Psoas muscle (tissue), 8 donors: ENCODE measurements at places on chromosomes 12 and 14.

- DNase-seq = peak; percentile 86
Observed at GRCh38 chr14:50667996-50668825, at the start of gene SAV1. SAV1 (minus strand) TSS chr14:50668306; CDS start chr14:50667967, 339 bp downstream.

DNA sequence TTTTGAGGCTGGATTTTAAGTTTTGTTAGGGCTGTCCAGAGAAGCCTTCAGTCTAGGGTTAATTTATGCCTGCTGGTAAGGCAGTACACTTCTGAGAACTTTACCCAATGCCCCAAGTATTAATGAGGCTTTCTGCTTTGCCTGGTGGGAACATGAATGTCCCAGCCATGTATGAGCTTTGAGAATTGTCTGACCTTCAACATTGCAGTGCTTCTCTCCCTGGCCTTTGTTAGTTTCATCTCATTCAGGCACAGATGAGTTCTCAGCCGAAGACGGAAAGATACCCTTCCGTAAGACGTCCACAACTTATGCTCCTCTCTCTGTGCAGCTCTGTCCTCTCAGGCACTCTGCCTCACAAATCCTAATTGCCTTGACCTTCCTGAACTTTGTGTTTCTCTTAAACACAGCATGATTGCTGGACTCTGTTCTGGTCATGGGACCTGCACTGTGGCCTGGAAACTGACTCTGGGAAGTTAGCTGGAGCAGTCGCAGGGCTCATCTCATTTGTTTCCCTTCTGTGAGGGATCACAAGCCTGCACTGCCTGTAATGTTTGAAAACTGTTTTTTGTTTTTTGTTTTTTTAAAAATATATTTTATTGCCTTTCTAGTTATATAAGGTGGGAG lies 15.7 kb downstream of the CHPT1 start:
- DNase-seq = no peak

- DNase-seq = no peak
Observed at GRCh38 chr14:71418532-71419245, 511.4 kb downstream of the PCNX1 start.

- no peak for DNase-seq
Observed at GRCh38 chr12:14157088-14157747, 175.8 kb upstream of the GRIN2B start.

DNA sequence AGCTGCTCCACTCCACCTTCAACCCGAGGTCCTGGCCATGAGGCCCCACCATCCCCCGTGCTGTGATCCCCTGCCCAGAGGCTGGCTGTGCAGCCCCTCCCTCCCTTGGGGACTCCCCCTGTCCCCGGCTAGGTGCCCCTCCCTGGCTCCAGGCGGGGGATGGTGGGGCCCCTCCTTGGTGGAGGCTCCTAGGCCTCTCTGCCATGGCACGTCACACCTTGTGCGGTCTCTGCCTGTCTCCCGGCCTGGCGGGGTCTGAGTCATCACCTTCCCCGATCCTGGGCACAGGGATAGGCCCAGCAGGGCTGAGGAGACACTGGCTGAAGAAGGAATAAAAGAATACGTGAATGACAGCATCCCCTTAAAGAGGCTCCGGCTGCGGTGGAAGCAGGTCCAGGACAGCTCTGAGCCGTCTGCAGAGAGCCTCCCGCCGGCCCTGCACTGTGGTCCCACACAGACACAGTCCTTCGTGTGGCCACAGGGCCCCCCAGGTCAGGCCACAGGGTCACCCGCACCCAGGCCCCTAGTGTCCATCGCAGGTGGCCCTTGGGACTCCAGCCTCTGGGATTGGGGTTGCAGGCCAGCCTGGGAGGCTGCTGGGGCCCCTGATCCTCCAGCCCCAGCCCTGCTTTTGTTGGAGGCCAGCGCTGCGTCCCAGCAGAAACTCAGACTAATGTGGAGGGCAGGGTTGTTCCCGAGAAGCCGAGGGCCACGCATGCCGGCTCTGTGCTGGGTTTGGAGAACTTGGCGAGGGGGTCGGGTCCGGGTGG lies 43.6 kb downstream of the KIF26A start:
- DNase-seq = no peak

DNA sequence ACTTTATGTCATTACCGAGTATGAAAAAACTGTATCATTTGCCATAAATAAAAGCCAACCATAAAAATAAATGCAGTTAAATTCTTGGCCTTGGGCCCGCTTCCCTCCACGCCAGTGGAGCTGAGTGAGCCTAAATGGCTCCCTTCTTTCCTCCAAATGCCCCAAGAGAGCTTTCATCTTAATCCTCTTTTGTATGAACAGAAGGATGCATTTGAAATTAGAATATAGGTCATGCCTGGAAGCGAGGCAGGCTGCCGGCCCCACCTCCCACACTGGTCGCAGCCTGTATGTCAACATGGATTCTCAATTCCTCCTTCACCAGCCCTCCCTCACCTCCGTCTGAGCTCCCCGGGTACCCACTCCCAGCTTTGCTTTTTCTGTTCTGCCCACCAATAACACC lies 245.7 kb downstream of the SLC15A4 start:
- DNase-seq = no peak

GRCh38 chr12:105359856-105360255 lies 29.4 kb downstream of the C12orf75 start:
- no peak for DNase-seq
